Nasal cavity respiratory epithelium epithelial cell of viscerocranial mucosa (primary cell): ENCODE measurements at places on chromosomes 13 and 19. TPM values are rescaled to one million over a fixed set of nuclear protein-coding genes. Genes with fewer than 3 reads are reported as not detected.

FUZ gene
- 10.6 and 16.5 TPM in 2 replicates for total RNA-seq

TSKS gene
- total RNA-seq = 0.34 TPM in 1 of 2 replicates, not detected in the other

PCDH9 gene
- 0.34 and 0.93 TPM in 2 replicates for total RNA-seq

VSTM2B gene
- total RNA-seq = not detected in 2 replicates

KANK2 gene
- 8.2 and 14.7 TPM in 2 replicates for total RNA-seq

ZNF296 gene
- 0.68 and 1.2 TPM in 2 replicates for total RNA-seq

CLDND2 gene
- total RNA-seq = not detected in 2 replicates

ZNF763 gene
- total RNA-seq = 0.68 and 1.9 TPM in 2 replicates

NTF4 gene
- 4.9 and 5.5 TPM in 2 replicates for total RNA-seq

KATNAL1 gene
- 3.4 and 16.7 TPM in 2 replicates for total RNA-seq

SSC5D gene
- total RNA-seq = 0.36 TPM in 1 of 2 replicates, not detected in the other

IGFL1 gene
- total RNA-seq = under 0.01 TPM in 1 of 2 replicates, not detected in the other

BEST2 gene
- total RNA-seq = not detected in 2 replicates

CRX gene
- not detected in 2 replicates for total RNA-seq

ZNF43 gene
- total RNA-seq = 1.0 and 3.5 TPM in 2 replicates

RRAS gene
- total RNA-seq = 32.1 and 44.4 TPM in 2 replicates

SPINT2 gene
- total RNA-seq = 918 and 1,465 TPM in 2 replicates

SLITRK6 gene
- 3.8 TPM in 2 replicates for total RNA-seq

B3GNT8 gene
- 3.3 and 3.4 TPM in 2 replicates for total RNA-seq

MARK4 gene
- total RNA-seq = 6.8 and 40.3 TPM in 2 replicates

MYBPC2 gene
- not detected in 2 replicates for total RNA-seq

C1QTNF9 gene
- total RNA-seq = not detected in 2 replicates

PEG3 gene
- total RNA-seq = 0.28 and 0.34 TPM in 2 replicates

PSPN gene
- total RNA-seq = 0.34 and 2.4 TPM in 2 replicates

COX6B1 gene
- total RNA-seq = 88.5 and 102 TPM in 2 replicates

FAM83E gene
- total RNA-seq = 17.0 and 25.6 TPM in 2 replicates

BRCA2 gene
- 1.1 and 2.7 TPM in 2 replicates for total RNA-seq

WDR88 gene
- total RNA-seq = not detected in 2 replicates

GRIN2D gene
- total RNA-seq = under 0.01 and 0.07 TPM in 2 replicates

ZNF302 gene
- 6.2 and 15.9 TPM in 2 replicates for total RNA-seq

RASAL3 gene
- not detected in 2 replicates for total RNA-seq

GRK1 gene
- not detected in 2 replicates for total RNA-seq

GJB2 gene
- 153 and 672 TPM in 2 replicates for total RNA-seq

ATXN8OS gene
- not detected in 2 replicates for total RNA-seq

MLLT1 gene
- 3.8 and 8.4 TPM in 2 replicates for total RNA-seq

TBC1D4 gene
- 24.6 and 25.3 TPM in 2 replicates for total RNA-seq

LGALS14 gene
- not detected in 2 replicates for total RNA-seq
